Stimulated activated CD8-positive, alpha-beta memory T cell treated with anti-CD3 and anti-CD28 coated beads, Interleukin-12 subunit alpha, Interleukin-12 subunit beta, amount 100 ng/mL, for 4 hours (primary cell): ENCODE measurements at places on chromosomes 1 and 21.

GRCh38 chr1:51729156-51729823 is 112.4 kb downstream of the OSBPL9 start:
- peak; percentile 86 for DNase-seq

- no peak for DNase-seq
Observed at GRCh38 chr1:59561796-59562195, 253.0 kb upstream of the HOOK1 start.

- DNase-seq: no peak
Observed at GRCh38 chr1:19774180-19774785, 25.4 kb downstream of the TMCO4 start.

- no peak for DNase-seq
Observed at GRCh38 chr1:230220478-230220877, 153.4 kb downstream of the GALNT2 start.

GRCh38 chr1:7842517-7842916 is 10.3 kb downstream of the UTS2 start:
- no peak for DNase-seq

DNA sequence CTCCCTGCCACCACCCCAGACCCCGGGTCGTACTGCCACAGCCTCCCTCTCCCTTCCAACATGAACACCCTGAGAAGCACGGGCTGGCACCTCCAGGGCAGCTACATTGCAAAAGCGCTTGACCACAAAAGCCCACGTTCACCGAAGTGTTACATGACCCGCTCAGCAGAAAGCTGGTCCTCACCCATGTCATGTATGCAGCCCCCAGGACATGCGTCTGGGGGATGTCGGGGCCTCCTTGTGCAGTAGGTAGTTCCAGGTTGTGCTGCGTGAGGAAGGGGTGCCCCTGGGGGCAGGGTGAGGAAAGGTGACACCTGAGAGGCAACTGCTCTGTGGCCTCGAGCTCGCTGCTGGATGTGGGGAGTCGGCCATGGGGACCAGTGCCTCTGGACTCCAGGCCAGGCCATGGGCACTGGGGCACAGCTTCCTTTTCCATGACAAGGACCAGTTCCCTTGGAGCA is 102.0 kb upstream of the C1orf174 start:
- DNase-seq: no peak

- no peak for DNase-seq
Observed at GRCh38 chr1:151705753-151706463, 10.7 kb downstream of the CELF3 start.

DNA sequence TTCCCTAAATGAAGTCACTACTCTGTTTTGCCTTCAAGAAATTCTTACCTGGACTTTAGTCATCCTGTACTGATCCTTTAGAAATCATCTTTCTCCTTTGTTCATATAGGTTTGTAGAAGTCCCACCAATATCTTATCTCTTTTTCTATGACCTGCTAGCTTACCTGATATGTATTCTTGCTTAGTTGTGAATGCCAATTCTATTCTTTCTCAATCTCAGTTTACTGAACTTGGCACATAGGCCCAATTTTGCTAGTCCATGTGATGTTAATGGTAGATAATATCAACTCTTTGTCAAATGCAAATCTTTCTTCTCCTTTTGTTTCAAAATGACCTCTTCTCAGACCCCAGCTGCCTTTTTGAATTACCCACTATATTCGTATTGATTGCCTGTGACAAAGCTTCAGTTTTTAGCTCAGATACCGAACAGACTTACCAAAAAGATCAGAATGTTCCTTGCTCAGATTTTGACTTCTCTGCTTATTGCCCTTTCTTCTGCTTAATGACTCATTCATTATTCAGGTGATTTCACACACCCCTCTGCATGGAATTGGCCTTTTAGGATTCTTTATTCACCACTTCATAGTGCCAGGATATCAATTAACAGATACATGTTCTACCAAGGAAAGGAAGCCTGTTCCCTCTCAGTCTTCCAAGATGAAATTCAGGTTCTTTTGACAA is 20.6 kb downstream of the IPO9 start:
- DNase-seq: no peak

DNA sequence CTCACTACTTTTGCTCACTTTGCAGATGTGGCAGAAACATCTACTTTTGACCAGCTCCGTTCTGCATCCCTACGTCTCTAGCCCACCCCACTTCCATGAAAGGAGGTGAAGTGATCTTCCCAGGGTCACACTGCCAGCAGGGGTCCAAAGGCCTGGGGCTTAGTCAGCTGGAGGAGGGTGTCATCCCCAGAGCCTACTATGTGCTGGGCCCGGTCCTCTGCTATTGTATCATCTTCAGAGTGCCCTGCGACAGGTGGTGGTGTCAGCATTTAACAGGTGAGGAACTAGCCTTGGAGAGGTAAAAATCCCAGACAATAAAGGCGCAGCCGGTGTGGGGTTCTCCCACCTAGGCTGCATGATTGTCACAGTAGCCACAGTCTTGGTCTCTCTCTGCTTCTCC is 5.6 kb upstream of the BSND start:
- DNase-seq: no peak

GRCh38 chr1:233647073-233647472 is 33.2 kb downstream of the KCNK1 start:
- no peak for DNase-seq

DNA sequence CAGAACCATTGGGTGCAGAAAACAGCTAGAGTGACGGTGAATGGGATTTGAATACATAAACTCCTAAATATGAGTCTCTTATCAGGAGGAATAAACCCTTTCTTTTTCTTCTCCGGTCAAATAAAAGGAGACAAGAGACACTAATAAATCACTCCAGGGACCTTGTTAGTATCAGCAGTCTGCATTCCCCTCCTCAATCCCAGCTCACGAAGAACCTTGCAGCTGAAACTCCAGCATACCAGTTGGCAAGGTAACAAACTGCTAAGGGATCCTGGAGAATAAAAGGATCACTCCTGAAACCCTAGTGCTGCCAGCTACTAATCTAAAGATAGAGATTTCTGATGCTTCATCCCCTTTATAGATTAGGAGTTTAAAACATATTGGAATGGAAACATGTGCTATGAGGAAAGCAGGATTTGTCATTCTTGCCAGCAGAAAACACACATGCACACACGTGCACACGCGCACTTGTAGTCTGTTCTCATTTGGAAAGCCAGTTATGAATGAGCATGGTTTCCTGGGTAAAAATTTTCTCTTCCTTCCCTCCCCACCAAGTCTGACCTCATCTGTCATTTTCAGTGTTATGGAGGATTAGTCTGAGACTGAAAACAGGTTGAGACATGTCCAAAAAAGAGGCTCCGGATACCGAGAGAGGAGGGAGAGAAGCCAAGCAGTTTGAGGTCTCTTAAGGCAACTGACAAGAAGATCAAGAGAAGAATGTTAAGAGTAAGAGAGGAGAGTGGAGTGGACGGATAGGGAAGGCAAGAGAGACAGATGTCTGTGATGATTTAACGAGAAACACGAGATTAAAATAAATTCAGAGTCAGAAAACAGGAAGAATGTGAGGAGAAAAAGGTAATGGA is 10.9 kb downstream of the IER5 start:
- no peak for DNase-seq

DNA sequence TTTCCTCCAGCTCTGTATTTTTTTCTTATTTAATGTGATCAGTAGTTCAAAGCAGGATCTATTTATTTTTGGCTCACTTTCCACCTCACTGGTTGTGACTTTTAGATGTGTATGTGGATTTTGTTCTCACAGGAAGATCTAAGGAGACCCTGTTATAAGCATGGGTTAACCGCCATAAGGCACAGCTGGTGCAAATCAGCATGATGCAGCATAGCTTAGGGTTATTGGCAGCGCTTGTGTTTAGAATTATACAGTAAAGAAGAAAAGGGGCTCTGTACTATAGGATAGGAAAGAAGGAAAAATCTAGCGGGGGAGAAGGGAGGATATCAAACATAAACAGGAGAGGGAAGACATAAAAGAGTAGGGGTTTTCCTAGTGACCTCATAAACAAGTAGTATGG is 26.9 kb upstream of the RGL1 start:
- DNase-seq: no peak

DNA sequence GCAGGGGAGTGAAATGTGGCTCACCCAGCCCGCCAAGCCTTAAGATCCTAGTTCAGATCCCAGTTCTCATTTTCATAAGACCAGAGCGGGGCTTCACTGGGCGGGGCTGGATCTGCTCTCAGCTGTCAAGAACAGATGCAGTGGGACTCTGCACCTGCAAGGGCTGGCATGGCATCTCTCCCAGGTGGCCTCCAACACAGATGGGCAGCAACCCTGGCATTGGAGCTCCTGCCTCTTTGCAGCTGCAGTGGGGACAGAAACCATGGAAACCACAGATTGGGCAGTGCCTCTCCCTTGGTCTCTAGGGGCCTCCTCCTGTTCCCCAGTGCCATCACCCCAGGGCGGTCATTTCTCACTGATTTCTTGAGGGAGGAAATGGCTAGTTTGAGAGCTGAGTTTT is 267.7 kb downstream of the PRDM2 start:
- no peak for DNase-seq

GRCh38 chr1:44610527-44611148 is 63.6 kb downstream of the TMEM53 start:
- DNase-seq: no peak

DNA sequence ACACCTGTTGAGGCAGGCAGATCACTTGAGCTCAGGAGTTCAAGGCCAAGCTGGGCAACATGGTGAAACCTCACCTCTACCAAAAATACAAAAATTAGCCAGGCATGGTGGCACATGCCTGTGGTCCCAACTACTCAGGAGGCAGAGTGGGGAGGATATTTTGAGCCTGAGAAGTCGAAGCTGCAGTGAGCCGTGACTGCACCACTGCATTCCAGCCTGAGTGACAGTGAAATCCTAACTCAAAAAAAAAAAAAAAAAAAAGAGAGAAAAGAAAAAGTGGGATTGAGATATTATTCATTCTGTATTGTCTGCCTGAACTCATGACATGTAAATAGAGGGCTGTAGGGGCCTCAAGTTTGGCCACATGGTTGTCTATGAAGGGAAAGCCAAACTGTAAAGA is 37.3 kb downstream of the WNT2B start:
- no peak for DNase-seq

GRCh38 chr21:38787461-38788274 is 18.1 kb upstream of the ETS2 start:
- no peak for DNase-seq

DNA sequence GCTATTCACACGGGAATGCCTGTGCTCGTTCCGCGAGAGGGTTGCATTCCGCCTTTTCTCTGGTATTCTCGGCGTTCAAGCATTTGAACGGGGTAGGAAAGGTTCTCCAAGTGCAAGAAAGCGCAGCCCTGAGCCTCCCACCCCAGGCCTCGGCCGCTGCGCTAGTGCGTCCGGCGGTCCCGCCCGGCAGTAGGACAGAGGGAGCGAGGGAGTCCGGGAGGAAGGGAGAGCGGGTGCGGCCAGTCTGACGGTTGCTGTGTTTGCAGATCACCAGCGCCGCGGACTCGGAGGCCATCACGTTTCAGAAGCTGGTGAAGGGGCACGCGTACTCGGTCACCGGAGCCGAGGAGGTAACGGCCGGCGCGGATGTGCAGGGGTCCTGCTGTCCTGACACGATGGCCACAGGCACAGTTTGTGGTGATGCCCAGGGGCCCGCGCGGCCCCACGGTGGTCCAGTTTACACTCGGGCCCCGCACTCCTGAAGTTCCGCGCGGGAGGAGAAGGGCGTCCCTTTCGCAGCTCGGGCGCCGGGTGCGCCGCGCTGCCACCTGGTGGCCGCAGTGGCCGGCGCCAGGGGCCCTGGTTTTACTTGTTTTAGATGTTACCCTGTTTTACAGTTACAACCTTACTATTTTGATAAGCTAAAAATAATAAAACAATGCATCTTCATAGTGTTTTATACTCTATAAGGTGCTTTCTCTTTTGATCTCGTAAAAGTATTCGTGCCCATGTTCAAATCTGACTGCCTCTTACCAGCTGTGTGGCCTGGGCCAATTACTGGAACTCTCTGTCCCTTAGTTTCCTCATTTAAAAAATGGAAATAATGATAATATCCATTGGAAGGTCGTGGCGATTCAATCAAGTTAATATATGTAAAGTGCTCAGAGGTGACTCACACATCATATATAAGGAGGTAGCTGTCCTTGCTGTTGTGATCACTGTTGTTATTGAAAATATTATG is 36.7 kb downstream of the CAPN2 start:
- peak; percentile 51 for DNase-seq

DNA sequence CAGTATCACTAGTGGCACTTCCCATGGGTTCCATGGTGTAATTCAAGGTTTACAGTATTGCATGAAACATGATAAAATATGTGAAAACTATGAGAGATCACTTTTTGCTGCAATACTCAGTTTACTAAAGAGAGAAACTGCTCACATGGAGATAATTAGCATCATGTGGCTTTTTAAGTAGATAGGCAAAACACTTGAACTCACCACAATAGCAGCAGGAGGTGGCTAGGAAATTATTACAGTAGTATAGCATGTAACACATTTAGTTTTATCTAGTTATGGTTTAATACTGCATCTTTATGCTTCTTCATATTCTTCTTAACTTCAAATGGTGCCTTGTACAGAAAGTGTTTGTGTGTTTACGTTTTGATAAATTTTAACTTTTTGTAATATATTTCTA is 698.5 kb upstream of the BRINP3 start:
- DNase-seq: no peak

GRCh38 chr1:85259912-85260274 is 431 bp upstream of the C1orf52 start:
- no peak for DNase-seq

DNA sequence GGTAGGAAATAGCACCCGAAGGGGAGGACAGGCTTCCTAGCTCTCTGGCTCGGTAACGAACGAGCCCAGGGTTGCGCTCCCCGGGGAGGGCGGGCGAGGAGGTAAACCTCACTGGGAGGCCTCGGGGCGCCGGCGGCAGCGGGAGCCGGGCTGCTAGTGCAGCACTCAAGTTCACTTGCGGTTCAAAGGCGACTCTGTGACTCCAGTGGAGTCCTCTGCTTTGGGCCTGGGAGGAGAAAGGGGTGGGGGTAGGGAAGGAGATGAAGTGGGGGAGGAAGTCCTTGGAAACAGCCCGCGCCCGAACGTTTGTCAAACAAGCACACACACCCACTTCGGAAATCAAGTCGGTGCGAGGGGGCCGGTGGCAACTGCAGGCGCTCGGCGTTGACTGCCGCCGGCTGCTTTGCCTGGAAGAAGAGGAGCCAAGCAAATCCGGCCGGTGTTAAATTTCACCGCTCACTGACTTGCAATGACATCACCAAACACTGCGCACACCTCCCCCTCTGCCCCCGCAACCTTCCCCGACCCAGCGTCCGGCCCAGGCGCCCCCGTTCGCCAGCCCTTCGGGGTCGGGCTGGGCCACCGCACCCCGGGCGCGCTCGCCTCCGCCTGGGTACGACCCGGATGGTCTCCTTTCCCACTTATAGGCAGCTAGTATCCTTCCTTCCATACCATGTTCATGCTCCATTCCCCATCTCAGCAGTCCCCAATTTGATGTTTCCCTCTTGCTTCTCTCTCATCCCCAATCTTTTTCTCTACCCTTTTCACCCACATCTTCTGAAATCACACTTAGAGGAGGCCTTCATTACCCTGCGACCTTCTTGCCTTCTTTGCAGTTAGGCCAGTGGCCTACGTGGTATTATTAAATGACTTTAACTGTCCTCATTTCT is at the start of gene COL24A1:
COL24A1 (minus strand) TSS at position 207 of the 890 bp plus-strand sequence. CDS start 376 bp downstream, outside the sequence.
- DNase-seq: no peak

GRCh38 chr1:98045211-98045766 is 124.5 kb upstream of the DPYD start:
- DNase-seq: no peak
